ENCODE measurements at places on chromosomes 5 and 9.

- DNase-seq: no peak
Measured at GRCh38 chr5:90640484-90641059, 82.0 kb downstream of the ADGRV1 start.

DNA sequence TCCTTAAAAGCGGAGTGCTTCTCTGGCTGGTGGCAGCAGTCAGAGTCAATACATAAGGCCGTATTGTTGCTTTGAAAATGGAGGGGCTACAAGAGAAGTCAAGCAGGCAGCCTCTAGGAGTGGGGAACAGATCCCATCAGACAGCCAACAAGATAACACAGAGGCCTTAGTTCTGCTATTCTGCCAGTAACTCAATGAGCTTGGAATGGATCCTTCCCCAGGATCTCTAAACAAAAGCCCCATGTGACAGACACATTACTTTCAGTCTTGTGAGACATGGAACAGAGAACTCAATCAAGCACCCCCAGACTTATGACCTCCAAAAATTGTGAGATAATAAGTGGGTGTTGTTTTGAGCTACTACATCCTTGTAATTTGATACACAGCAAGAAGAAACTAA, 158.6 kb downstream of the RFX3 start:
- no peak for DNase-seq

DNA sequence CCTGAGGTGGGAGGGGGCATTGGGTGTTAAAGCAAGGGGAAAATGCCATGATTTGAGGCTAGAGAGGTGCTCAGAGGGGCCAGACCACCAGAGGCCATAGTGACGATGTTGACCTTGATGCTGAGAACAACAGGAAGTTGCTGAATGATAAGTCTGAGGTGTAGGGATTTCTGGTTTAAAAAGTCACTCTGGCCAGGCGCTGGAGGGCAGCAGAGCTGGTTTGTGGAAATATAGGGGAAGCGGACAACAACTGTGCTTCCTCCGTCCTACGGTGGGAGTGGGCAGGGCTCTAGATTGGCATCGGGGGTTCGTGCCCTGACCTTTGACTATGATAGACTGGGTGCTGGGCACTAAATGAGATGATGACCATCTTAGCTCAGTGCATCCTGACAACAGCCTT, 44.7 kb downstream of the STOM start:
- no peak for DNase-seq

DNA sequence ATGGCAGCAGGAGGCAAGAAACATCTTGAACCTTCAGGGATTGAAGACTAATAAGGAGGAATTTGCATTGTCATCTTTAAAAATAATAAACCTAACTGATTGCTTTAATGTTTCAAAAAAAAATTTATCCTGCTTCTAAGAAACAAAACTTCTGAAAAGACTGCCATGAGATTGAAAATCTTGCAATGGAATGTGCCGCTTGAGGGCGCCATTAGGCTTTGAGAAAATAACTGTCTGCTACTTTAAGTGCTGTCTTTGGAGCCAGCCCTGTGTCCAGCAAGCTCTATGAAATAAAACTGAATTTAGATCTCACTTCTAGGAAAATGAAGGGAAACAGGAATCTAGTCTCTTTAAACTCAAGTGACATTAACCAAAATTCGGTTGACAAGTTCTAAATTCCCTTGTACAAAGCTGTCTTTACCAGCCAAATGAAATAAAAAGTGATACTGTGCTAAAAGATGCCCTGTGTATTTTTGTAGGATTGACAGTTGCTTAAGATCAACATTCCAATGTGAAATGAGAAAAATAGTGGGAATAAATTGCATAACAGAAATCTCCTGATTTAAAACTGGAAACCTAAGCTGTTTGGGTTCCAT, 79.4 kb downstream of the ESM1 start:
- peak; percentile 45 for DNase-seq

- no peak for DNase-seq
Measured at GRCh38 chr9:116806075-116806474, 119.0 kb downstream of the TRIM32 start.

DNA sequence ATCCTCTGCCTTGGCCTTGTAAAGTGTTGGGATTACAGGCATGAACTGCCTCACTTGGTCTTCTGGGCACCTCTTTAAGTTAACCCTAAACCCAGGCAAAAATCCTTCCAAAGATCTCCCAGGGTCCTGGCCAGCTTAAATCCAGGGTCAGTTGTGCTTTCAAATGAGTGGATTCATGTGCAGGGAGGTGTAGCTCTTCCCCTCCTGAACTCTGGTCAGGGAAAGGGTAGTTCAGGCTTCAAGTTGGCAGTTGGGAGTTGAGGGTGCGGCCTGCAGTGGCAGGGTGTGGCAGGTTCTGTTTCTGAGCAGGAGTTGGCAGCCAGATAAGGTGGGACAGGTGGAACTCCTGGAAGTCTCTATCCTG, 3.6 kb downstream of the HNRNPAB start:
- no peak for DNase-seq

GRCh38 chr5:72191404-72191803, 84.1 kb downstream of the MAP1B start:
- no peak for DNase-seq

- no peak for DNase-seq
Measured at GRCh38 chr5:33829430-33829829, 62.4 kb downstream of the ADAMTS12 start.

- DNase-seq: no peak
Measured at GRCh38 chr5:148384380-148384737, 601 bp downstream of the FBXO38 start.

GRCh38 chr5:108634010-108634616, 113.6 kb upstream of the FER start:
- no peak for DNase-seq

DNA sequence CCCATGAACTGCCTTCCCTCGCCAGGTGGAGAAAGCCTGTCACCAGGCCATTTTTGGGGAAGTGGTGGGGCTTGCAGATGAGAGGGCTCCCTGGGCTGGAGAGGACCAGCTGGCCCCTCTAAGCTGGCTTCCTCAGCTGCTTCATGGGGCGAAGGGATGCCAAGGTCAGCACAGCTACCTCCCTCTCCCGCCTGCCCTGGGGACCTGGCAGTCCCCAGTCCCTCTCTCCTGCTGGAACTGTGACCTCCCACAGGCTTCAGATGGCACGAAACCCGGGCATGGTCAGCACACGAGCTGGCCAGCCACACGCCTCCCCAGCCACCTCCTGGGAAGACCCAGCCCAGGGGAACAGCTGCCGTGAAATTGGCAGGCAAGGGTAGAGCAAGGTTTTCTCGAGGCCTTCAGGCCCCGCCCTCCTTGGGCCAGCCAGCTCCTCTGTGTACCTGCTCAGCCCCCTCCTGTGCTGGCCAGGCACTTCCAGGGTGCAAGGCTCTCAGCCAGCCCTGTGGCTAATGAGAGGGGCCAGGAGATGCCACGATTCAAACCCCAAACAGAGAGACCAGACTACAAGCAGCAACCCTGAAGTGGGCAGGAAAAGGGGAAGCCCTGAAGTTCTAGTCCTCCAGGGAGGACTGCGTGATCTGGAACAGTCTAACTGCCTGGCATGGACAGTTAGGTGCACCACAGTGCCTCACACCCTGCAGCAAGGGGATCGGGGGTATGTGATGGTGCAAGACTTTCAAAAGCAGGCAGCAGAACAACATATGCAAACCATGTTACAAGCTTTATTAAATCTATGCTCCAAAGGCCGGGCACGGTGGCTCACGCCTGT, 12.9 kb downstream of the PLPP7 start:
- no peak for DNase-seq

- DNase-seq: no peak
Measured at GRCh38 chr9:134475011-134475790, 148.9 kb downstream of the RXRA start.

- DNase-seq: peak; percentile 30
Measured at GRCh38 chr5:95823738-95824609, 1.4 kb upstream of the GLRX start.

DNA sequence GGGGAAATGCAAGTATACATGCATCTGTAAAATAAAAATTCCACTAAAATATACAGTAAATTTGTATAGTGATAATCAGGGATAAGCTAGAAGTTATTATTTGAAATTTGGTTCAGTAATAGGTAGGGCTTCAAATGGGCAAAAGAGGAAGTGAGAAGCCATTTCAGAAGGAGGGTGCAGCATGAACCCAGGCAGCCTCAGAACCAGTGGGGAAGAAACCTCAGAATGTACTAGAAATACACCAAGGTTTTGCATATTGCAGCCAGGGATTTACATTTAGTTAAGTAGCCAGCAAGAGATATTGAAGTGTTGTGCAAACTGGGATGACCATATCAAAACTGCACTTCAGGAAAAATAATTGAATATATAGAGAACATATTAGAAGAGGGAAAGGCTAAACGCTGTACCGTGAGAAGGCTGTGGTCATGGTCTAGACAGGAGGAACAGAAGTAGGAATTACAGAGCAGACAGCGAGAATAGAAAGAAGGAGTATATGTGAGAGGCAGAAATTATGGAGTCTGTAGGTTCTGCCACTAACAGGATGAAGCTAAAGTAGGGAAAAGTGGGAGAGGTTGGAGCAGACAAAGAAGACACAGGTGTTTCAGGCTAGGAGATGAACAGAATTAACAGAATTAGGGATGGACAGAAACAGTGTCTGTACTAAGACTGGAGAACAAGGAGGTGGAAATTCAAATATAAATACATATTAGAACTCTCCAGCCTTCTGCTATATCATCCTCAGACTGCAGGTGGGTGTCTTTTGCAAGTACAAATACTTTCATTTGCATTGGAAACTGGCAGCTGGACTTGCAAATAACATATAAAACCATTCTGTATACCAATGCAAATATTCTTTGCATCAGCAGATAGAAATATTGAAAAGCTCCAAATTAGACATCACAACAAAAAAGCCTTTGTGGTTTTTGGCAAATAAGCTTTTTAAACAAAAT, 335.6 kb downstream of the ZNF608 start:
- no peak for DNase-seq

DNA sequence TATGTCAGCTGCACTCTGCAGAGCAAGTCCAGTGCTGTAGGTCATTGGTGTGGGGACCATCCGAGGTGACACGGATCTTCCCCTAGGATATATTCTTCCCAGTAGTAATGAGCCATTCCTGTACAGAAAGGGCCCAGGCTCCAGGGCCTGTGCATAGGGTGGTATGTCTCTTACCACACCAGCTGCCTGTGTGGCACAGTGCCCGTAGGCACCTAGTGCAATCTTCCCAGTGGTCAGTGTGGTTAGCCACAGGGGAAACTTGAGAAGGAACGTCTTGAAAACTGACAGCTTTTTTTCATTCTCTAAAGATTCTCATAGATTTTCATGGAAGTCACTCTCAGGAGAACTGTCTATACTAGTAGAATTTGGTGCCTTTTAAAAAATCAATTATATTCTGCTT, 39.8 kb downstream of the CYSTM1 start:
- no peak for DNase-seq
